ENCODE measurements at places on chromosomes 5 and 9. TPM values are rescaled to one million over a fixed set of nuclear protein-coding genes. Genes with fewer than 3 reads are reported as not detected.

The FREM1 gene
- total RNA-seq: 2.2 TPM

The LTC4S gene
- total RNA-seq: 9.0 TPM

The CATSPER3 gene
- total RNA-seq: 0.39 TPM

The FOXD4 gene
- total RNA-seq: not detected

The LCN12 gene
- total RNA-seq: 11.3 TPM

The PCDHA1 gene
- not detected for total RNA-seq

The PCDHB11 gene
- total RNA-seq: 2.4 TPM

The NUDT2 gene
- 17.6 TPM for total RNA-seq

The GTF2H2C gene
- total RNA-seq: 11.0 TPM

The PCDHB4 gene
- total RNA-seq: 1.6 TPM

The LCN9 gene
- not detected for total RNA-seq

The SLC34A1 gene
- total RNA-seq: not detected

The FANCG gene
- 1.9 TPM for total RNA-seq

The TMEM174 gene
- not detected for total RNA-seq

The SLCO6A1 gene
- total RNA-seq: not detected

The TMC1 gene
- not detected for total RNA-seq

The KIF24 gene
- total RNA-seq: 0.52 TPM

The SPATA31A3 gene
- total RNA-seq: not detected

The SPATA31E1 gene
- not detected for total RNA-seq

The PCDHAC1 gene
- total RNA-seq: 0.51 TPM

The IL5 gene
- total RNA-seq: not detected

The SKIC3 gene
- total RNA-seq: 32.1 TPM
